Stimulated activated CD8-positive, alpha-beta memory T cell treated with anti-CD3 and anti-CD28 coated beads, Interleukin-4, amount 100 ng/mL, for 4 hours (primary cell): ENCODE measurements at places on chromosomes 5 and 9.

DNA sequence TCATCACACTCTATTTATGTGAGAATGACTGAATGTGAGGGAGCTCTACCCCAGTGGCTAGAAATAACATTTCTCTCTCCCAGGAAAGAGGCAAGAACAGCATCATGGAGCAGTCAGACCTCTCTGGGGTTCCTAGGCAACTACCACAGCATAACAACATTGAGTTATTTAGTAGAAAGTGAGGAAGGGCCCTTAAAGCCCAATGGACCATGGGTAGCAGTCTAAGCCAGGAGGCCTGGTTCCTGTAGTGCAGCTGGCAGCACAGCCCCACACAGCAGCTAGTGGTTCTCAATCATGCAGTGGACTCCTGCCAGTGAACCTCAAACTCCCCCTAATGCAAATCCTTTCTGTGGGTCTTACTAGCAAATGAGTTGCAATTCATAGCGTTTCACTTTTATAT, 55.3 kb downstream of the SPEF2 start:
- DNase-seq = no peak

GRCh38 chr5:53037141-53037859, 48.1 kb downstream of the ITGA2 start:
- no peak for DNase-seq

- no peak for DNase-seq
Observed at GRCh38 chr5:134935711-134936602, 31.0 kb downstream of the PCBD2 start.

GRCh38 chr9:91948597-91949391, 1.2 kb downstream of the ROR2 start:
- DNase-seq = no peak

DNA sequence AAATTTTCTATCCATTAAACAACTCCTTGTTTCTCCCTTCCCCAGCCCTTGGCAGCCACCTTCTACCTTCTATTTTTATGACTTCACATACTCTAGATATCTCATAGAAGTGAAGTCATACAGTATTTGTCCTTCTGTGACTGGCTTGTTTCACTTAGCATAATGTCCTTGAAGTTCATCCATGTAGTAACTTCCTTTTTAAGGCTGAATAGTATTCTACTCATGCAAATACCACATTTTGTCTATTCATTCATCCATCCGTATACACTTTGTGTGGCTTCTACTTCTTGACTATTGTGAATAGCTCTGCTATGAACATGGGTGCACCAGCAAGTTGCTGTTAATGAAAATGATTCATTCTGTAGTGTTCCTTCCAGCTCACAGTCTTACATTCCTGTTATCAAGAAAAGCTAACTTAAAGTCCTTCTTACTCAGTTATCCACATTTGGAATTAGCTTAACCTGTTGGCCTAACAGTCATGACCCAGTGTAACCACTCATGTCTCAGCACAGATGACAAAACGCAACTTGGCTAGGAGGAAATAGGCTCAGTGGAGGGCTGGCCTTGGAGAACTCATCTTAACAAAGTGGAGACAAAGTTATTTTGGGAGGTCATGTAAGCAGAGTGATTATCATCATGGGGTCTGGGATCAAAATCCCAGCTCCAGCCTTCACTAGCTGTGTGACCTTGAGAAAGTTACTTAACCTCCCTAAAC, 129.7 kb upstream of the MAP3K1 start:
- DNase-seq = no peak

- no peak for DNase-seq
Observed at GRCh38 chr5:28165096-28165495, 1126.7 kb upstream of the CDH9 start.

DNA sequence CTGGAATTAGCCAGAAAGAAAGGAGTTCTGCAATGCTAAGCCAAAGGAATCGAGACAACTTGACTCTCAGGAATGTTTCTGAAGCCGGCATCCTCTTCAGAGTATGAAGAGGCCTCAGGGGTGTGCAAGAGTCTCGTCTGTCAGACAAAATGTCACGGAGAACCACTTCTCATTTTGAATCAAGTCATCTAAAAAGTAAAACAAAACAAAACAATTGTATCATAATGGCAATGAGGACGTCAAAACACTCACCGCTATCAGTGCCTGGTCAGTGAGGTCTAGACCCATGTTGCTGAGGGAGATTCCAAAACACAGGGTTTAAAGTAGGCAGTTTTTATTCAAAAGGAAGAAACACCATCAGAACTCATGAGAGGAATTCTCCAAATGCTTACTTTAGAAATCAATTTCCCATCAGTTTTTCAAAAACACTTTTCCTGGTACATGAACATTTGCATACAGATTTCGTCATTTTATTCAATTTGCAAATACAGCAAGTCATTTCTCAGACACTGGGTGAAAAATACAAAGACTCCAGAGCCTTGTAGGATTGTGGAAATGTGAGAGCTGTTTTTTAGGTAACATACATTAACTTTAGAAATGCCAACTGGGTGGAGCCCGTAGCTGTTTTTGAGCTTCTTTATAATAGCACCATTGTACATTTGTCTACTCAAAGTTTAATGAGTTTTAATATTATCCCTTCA, 89.5 kb upstream of the MAP3K1 start:
- DNase-seq = no peak

DNA sequence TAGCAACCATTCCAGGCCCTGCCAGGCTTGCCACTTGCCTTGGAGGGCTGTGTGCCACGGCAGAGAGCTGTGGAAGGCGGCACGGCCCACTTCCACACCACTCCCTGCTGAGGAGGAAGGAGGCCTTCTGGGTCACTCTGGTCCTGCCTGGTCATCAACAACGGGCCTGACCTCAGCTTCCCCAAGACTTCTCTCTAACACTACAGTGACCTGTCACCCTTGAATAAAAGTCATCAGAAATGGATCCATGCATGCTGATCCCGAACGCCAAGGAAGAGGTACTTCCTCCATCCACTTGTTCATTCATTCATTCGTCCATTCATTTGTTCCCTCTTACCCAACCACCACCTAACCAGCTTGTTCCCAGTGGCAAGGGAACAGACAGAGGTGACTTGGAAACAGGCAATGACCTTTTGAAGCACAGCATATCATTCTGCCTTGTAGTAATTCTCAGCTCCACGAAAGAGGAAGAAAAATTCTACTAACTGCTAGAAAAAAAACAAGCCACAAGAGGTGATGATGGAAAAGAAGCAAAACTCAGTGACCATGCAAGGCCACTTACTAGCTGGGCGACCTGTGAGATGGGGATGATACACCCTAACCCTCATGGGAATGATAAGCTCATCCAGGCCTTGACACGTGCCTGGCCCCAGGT, 58.6 kb downstream of the STK10 start:
- no peak for DNase-seq

- no peak for DNase-seq
Observed at GRCh38 chr5:35717718-35718117, 100.1 kb downstream of the SPEF2 start.

DNA sequence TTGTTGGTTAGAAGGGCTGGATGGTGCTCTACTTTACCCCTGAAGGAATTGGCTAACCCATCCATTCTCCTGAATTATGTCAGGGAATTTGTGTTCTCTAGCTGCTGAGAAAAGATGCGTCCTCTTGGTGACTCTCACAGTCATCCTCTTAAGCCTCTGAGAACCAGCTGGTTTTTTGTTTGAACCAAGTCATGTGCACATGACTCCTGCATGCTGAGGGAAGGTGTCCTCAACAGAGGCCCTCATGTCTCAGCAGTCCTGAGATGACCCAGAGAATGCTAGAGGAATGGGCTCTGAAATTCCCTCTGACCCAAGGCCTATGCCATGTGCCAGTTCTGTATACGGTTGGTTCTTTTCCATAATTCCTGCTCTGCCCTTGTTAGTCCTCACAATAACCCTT, 10.4 kb upstream of the C5orf63 start:
- no peak for DNase-seq

GRCh38 chr9:88934876-88935535, 56.3 kb upstream of the S1PR3 start:
- DNase-seq = no peak

DNA sequence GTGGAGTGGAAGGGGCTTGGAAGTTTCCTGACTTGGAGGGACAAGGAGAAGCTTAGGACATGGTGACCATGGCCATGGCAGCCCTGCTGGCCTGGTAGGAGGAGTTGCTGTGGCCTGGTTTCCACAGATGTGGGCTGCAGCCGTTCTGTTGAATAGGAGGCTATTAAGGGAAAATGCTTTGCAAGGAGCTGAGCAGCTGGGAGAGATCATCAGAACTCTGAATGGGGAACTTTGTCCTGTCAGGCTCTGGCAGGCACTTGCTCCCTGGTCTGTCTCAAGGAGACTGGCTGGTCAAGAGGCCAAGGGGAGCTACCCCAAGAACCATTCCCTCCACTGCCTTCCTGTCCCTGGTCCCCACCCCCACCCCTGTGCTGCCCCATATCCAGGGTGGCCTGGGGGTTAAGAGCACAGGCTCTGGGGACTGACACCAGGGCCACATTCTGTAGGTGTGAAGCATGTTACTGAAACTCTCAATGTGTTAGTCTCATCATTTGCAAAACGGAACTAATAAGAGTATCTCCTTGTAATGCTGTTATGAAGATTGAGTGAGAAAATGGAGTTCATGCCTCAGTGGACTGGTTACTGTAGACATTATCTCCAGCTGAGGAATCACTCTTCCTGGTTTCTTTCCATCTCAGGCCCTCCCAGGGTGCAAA, 84.0 kb upstream of the ARAP3 start:
- no peak for DNase-seq

DNA sequence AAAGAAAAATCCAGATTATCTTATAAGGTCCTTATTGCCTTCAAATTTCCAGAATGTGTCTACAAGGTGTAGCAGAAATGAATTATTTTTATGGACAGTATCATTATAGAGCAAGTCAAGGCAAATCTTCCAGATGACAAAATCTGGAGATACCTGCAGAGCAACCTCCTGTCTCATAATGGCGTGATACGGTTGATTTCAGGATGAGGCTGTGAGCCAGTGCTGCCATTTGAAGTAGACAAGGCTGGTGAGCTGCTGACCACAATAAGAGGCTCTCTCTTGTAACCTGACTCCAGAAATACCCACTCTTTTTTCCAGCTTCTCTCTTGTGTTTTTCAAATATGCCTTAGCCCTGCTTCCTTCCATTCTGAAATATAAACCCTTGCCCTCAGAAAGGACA, 108.2 kb downstream of the HTR1A start:
- no peak for DNase-seq

GRCh38 chr5:17243287-17244063, 26.0 kb downstream of the BASP1 start:
- DNase-seq = no peak

- no peak for DNase-seq
Observed at GRCh38 chr9:118586978-118587377, 782.3 kb downstream of the BRINP1 start.

DNA sequence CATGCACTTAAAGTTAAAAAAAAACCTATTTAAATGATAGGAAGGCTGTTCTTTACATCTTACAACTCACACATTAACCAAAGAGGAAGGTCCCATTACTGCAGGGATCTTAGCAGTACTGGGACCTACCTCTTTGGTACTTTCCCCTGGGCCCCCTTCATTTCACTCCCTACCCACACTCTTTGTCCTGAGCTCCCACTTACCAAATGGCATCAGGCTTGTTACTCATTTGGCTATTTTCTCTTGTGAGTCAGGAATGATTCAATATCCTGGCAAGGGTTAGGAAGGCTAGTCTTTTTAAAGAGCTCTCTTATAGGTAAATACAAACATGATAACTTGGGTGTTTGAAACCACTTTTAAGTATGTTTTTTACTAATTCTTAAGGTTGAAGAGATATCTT, 117.4 kb upstream of the ELL2 start:
- DNase-seq = no peak

DNA sequence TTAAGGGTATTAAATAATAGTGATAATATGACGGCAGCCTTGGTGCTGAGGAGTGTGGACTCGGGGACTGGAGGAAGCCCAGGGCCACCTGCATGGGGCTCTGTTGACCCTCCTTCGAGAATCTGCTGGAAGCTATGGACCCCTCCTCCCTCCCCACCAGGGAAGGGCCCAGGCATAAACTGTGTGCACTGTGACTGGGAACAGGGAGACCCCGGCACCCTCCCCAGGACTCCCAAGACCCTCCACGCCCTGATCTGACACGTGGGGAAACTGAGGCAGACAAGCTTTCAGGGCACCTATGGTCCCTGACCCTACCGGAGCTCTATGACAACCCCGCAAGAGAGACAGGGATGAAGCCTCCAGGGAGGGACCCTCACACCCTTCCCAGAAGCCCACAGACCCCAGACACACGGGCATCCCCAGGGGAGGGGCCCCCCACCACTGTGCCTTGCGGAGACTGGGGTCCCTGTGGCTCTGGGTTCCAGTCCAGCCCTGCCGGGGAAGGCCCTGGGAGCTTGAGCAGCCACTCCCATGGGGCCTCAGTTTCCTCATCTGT, 6.5 kb upstream of the EGFL7 start:
- DNase-seq = no peak

GRCh38 chr5:81819556-81820317, 68.8 kb upstream of the SSBP2 start:
- DNase-seq = no peak

- no peak for DNase-seq
Observed at GRCh38 chr9:126534431-126535186, 79.1 kb upstream of the LMX1B start.

GRCh38 chr9:137064027-137064879, 6.1 kb downstream of the SAPCD2 start:
- no peak for DNase-seq

DNA sequence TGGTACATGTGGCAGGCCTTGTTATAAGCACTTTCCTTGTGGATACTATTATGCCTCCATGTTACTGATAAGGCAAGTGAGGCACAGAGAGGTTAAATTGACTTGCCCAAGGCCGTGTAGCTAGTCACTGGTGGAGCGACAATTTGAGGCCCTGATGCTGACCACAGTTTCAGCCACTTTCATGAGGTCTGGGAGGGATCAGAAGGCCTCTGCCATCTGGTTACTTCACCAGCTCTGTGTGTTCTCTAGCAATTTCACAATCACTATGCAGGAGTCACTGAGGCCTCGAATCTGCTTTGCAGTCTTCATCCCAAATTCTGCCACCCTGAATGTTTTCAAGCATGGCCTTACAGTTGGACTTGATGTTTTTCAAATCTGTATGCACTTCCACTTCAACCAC, 9.1 kb downstream of the LRRC70 start:
- DNase-seq = no peak

GRCh38 chr5:179820127-179820482, 600 bp upstream of the SQSTM1 start:
- DNase-seq = no peak

GRCh38 chr9:71357346-71357745, 235.9 kb upstream of the TRPM3 start:
- no peak for DNase-seq

DNA sequence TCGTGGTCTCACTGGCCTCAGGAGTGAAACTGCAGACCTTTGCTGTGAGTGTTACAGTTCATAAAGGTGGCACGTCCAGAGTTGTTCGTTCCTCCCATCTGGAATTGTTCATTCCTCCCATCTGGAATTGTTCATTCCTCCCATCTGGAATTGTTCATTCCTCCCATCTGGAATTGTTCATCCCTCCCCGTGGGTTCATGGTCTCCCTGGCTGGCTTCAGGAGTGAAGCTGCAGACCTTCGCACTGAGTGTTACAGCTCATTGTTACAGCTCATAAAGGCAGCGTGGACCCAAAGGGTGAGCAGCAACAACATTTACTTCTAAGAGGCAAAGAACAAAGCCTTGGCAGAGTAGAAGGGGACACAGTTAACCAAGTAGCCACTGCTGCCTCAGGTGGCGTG, 69.1 kb downstream of the GCNT1 start:
- DNase-seq = no peak
